ENCODE measurements at places on chromosomes 6 and 20.

- no peak for DNase-seq
These were observed 544.6 kb upstream of the BTBD3 start for GRCh38 chr20:11372876-11373790.

- no peak for DNase-seq
These were observed 49.9 kb upstream of the TAGAP start for GRCh38 chr6:159094444-159095252.

GRCh38 chr6:11428895-11429294 lies 108.7 kb upstream of the TMEM170B start:
- DNase-seq: peak; percentile 47

DNA sequence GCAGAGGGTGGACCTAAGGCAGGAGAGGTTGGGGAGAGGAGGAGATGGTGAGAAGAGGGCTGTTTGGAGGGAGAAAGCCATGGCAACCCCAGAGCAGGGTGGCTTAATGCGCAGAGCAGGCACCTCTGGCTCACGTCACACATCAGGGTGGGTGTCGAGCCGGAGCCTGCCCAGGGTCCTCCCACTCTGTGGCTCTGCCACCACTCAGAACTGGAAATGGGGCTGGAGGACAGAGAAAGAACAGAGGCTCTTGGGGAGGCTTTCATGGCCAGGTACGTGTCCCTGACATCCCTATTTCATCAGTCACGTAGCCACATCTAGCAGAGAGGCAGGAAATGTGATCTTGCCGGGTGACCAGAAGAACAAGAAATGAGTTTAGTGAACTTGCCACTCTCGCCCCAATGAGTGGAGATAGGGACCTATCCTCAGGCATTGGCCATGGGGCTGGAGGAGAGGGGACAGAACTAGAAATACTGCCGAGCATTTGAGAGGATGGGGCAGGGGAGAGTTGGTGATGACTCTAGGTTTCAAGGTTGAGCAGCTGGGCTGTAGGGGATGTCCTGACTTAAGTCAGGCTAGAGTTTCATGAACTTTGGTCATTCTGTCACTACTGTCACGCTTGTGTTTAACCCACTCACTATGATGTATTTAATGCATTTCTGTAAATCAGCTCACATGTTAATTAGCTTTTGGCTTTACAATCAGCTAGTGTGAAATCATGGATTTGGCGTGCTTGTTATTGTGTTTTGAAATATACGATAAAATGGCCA lies 52.7 kb downstream of the CDH26 start:
- no peak for DNase-seq

DNA sequence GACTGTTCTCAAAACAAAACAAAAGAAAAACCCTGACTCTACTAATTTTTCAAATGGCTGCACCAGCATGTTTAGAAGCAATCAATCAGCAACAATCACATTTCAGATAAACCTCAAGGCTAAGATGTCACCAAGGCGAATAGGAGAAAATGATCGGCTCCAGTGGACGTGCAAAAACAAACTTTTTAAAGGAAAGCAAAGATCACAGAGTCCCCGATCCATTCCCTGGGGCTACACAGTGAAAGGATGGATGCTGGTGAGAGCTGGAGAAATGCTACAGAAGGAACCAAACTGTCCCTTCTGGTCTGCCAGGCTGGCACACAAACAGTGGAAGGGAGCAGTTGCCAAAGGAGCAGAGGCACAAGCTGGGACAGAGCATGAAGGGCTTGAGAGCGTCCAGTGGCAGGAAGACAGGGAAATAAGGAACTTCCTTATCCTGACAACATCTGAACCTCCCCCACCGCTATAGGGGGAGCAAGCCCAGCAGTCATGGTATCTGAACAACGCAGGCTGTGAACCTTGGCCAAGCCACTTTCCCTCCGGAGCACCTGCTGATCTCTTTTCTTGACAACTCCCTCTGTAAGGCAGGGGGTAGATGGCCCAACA lies 73.7 kb upstream of the HIVEP1 start:
- no peak for DNase-seq

GRCh38 chr20:49986049-49986448 lies 3.3 kb downstream of the SNAI1 start:
- no peak for DNase-seq

GRCh38 chr6:170250455-170250854 lies 40.4 kb downstream of the DLL1 start:
- DNase-seq: no peak

Measured in AG04450 (cell line).